ENCODE measurements at places on chromosomes 2 and 18.

DNA sequence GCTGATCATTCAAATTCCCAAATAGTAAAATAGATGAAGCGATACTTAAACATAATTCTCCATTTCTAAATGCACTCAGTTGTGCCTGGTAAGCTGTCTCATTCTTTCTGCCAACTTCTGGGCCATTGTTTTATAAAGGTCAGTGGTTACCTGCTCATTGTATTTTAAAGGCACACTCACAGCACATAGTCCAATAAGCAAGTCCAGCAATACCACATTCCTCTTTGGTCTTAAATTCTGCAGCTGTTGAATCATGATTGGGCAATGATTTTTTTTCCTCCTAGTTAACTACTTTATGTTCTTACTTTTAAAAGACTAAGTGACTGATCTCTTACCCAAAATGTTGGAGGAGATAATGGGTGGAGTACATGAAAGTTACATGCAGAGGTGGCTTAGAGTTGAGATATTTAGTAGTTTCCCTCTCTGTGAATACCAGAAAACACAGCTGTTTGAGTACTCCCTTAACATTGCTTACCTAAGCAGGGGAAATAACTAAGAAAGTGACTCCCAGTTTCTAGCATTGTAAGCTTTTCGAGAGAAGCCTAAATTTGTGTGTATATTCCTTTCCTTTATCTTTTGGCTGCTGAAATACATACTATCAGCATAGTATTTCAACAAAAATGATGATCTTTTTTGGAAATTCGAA, 220.7 kb downstream of the CAMKMT start:
- DNase-seq, result no peak

DNA sequence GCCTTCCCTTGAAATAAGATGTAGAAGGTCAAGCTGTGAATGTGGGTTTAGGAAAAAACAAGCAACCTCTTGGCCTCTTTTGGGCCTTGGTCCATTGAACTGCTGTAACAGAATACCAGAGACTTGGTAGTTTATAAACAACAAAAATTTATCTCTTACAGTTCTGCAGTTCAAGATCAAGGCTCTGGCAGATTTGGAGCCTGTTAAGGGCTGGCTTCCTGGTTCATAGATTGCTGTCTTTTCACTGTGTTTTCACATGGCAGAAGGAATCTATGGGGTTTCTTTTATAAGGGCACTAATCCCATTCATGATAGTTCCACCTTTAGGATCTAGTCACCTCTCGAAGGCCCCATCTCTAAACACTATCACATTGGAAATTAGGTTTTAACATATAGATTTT, 20.2 kb upstream of the STK17B start:
- no peak for DNase-seq

DNA sequence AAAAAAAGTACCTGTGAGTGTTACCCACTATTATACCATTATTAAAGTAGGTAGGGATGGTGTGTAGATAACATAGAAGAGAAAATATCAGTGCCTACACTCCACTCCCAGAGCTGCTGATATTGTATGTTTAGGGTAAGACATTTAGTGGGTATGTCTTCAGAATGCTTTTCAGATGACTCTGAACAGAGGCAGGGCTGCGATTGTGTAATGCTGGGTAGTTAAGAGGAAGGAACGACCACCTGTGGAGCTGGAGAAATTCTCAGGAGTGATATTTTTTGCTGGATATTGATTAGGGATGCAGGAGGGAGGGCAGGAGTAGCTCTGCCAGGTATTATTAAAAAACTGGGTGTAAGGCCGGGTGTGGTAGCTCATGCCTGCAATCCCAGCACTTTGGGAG, 2.8 kb downstream of the CNOT11 start:
- DNase-seq, result no peak

DNA sequence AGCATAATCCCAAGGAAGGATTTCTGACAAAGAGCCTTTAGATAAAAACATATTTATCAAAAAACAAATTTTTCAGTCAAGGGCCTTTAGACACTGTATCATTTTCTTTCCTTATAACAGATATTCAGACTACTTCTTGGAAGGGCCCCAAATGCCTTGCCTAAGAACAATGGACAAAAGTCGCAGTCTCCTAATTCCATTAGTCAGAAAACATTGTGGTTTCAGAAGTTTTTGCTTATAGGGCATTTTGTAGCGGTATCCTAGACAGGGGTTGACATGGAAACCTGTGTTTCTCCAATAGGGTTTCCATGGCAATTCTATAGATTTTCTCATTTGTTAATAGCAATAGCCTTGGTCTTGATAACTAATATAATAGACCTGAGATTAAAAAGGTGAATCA, 36.7 kb upstream of the AGPS start:
- DNase-seq, result no peak

GRCh38 chr18:2414235-2414634, 157.1 kb downstream of the METTL4 start:
- DNase-seq, result no peak

DNA sequence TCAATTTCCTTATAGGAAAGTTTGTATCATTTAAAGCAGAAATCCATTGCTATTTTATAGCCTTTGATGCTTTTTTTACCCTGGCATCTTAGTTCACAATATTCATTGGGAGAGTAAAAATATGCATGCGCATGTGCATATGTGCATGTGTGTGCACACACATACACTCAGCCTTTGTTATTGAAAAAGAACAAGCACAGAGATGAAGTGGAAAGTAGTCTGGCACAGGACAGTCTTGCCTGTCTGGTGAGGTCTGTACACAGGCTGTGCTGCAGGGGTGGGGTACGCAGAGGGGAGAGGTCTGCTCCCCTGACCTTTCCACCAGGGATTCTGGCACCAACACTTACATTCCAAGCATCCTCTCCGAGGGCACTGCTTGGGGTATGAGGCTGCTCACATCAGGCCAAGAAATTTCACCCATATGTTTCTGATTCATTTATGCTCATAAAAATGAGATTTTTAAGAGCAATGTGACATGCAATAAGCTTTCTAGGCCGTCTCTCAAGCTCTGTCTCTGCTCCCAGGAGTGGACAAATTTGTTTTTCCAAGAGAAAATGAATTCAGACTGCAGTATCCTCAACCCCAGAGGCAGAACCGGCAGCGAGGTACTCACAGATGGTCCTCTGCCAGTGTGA, 237.2 kb downstream of the INSIG2 start:
- no peak for DNase-seq
